T-helper 1 cell (primary cell): ENCODE measurements at places on chromosomes 7 and 10.

DNA sequence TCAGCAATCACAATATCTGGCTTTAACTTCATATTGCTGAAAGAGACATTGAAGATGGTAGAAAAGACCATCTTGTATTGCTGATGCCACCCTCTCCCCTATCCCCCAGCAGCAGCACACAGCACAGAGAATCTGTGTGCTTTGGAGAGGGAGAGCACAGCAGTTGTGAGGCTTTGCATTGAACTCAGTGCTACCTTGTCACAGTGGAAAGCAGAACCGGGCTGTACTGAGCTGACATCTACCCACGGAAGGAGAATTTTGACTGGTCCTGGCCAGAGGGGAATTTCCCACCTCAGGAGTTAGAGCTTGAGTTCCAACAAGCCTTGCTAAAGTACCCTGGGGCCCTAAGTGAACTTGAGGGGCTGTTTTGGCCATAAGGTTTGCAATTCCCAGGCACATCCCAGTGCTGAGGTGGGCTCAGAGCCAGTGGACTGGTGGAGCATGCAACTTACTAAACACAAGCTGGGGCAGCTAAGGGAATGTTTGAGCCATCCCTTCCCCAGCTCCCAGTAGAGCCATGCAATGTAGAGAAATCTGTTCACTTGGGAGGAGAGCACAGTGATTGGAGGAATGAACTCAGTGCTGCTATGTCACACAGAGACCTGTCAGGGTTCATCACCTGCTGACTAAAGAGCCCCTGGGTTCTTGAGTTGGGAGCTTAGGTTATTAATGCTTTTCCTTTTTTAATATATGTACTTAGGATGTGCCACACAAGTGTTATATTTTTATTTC, 62.1 kb downstream of the OR13A1 start:
- no peak for DNase-seq

DNA sequence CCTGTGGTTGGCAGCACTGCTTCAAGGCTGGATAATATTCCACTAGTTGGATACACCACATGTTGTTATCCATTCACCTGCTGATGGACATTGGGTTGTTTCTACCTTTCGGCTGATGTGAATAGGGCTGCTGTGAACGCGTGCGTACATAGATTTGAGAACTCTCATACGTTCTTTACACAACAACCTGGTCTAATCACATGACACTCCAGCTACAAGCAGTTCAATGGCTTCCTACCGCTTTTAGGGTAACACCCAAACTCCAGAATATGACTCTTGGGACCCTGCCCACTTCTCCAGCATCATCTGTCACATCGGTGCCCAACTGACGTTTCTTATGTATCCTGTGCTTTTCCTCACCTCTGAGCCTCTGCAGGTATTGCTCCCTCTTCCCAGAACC, 114.6 kb downstream of the ABLIM1 start:
- no peak for DNase-seq

- peak; percentile 29 for DNase-seq
Observed at GRCh38 chr7:113282875-113283274, 164.5 kb upstream of the SMIM30 start.

DNA sequence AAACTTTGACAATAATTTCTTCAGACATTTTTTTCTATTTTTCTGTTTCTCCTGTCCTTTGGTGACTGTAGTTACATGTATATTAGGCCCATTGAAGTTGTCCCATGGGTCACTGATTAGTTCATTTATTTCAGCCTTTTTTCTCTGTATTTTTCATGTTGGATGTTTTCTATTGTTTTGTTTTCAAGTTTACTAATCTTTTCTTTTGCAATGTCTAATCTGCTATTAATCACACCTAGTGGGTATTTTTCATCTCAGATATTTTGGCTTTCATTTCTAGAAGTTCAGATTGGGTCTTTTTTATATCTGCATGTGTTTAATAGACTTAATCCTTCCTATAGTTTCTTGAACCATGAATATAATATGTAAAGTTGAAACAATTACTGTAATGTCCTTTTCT, 84.7 kb downstream of the PALS2 start:
- no peak for DNase-seq

DNA sequence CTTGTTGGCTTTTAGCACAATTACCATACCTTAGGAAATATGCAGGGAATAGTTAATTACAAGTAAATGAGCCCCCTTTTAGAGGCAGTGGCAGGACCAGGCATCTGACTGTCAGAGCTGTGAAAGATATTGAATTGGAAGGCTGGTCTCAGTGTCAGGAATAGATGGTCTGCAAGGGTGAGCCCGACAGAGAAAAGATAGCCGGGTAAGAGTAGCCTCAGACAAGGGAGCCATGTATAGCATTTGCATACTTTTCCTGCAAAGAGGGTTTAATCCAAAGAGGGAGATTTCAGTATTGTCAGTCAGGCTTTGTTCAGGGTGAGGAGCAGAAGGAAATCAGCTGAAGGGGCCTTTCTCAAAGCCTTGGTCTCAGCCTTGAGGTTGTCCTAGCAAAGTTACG, 128.9 kb upstream of the FZD1 start:
- no peak for DNase-seq

DNA sequence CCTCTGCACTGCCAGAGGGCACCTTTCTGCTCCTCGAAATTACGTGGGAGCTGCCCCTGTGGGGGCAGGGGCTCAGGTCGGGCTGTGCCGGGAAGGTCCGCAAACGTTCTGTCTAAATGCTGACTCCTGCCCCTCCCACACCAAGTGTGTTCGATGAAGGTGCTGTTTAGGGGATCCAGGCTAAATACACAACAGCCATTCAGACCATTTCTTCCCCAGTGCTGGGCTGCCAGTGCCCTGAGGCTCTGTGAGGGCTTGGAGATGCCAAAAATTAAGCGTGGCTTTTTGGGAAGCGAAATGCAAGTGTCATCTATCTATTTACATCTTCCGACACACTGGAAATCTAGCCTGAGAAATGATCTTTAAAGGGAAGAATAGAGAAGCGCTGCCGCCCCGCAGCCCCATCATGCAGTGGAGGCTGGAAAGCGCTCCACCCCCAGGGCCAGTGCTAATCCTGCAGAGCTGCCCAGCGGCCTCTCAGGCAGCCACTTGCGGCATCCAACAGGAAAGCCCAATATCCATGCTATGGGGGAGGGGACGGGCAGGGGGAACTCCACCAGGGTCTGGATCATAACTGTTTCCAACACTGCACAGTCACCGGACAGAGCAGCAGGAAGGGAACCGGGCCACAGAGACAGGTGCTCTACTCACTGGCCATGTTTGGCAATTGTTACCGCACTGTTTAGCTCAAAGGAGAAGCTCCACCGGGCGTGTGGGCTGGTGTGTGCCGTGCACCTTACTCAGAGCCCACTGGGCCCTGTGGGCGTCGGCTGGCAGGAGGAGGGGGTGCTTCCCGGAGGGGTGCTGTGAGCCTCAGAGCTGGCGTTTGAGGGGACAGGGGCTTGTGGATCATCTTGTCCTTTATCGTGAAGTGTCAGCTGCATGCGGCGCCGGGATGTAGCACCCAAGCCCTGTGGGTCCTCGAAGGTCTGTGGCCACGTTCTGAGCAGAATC, 205.5 kb downstream of the DNAJB6 start:
- no peak for DNase-seq

- no peak for DNase-seq
Observed at GRCh38 chr7:74418538-74418937, 35.2 kb upstream of the GTF2IRD1 start.

GRCh38 chr7:51308265-51308664, 8.3 kb downstream of the COBL start:
- no peak for DNase-seq

DNA sequence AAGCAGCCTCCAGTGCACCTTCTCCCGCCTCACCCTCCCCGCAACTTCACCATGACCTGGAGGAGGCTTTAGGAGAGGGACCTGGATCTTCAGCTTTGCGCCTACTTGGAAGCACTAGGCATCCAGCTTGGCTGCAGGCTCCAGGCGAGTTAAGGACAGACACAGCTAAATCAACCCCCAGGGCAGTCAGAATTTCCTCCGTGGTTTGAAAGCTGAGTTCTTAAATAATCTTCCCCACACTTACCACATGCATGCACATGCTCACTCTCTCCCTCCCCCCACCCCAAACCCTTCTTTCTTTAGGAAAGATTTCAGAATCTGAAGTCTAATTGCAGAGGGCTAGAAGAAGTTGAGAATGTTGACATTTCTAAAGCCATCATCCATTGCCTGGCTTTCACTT, 36.7 kb upstream of the LRRC4 start:
- no peak for DNase-seq

DNA sequence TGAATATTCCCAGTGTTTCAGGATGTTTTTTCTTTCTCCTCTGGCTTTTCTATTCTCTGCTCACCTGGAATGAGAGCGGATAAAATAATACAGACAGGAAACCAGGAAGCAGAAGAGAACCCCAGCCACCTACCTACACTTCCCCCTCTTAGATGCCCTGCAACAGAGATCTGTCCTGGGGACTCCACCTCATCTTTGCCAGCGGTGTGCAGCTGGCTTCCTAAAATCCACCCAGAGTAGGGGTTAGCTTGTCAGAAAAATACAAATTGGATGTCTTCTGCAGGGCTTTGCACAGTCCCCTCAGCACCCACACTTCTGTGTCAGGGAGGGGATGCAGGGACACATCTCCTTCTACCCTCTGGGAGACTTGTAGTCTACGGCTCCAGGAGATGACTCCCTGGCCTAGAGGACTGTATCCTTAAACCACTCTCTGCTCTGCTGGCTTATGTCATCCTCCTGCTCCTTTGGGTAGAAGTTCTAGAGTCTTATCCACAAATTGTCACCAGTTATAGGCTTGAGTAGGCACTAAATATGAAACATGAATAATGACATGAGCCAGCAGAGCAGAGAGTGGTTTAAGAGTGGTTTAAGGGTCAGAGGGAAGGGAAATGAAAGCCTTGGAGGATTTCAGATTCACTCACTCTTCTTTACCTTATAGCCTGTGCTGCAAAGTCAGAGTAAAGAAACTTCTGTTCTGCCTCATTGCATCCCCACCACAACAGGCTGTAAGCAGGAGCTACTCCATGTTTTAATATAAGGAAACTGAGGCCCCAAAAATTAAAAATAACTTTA, 749.4 kb downstream of the AUTS2 start:
- DNase-seq = no peak

DNA sequence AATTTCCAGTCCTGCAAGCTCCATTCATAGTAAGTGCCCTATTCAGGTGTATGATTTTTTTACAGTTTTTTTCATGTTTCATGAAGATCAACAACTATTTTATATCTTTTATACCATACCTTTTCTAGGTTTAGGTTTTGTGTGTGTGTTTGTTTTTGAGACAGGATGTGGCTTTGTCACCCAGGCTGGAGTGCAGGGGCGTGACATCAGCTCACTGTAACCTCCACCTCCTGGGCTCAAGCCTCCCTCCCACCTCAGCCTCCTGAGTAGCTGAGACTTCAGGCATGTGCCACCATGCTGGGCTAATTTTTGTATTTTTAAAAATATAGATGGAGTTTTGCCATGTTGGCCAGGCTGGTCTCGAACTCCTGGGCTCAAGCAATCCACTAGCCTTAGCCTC, 35.0 kb downstream of the ARMH3 start:
- DNase-seq = no peak

GRCh38 chr10:110009736-110010475, 2.1 kb downstream of the ADD3 start:
- DNase-seq = peak; percentile 40

DNA sequence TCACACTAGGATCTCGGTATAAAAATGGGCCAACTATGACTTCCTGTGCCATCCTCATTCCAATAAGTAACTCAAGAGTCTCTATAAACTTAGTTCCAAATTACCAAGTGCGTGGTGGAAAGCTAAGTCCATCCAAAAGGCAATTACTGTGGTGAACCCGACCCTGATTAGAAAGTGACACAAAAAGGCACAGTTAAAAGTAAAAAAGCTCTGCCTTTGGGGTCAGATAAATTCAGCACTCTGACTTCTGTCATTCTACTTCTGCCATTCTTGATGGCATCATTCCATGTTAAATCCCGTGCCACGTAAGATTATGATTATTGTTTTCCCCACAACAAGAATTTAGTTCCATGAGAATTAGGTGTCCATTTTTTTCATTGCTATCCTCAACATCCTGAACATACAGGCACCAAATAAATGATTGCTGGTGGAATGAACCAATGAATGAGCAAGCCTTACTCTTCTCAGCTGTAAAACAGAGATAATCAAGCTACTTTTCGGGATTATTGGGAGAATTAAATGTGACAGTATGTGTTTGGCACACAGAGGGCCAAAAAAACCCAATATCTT, 877 bp downstream of the NCOA4 start:
- no peak for DNase-seq

DNA sequence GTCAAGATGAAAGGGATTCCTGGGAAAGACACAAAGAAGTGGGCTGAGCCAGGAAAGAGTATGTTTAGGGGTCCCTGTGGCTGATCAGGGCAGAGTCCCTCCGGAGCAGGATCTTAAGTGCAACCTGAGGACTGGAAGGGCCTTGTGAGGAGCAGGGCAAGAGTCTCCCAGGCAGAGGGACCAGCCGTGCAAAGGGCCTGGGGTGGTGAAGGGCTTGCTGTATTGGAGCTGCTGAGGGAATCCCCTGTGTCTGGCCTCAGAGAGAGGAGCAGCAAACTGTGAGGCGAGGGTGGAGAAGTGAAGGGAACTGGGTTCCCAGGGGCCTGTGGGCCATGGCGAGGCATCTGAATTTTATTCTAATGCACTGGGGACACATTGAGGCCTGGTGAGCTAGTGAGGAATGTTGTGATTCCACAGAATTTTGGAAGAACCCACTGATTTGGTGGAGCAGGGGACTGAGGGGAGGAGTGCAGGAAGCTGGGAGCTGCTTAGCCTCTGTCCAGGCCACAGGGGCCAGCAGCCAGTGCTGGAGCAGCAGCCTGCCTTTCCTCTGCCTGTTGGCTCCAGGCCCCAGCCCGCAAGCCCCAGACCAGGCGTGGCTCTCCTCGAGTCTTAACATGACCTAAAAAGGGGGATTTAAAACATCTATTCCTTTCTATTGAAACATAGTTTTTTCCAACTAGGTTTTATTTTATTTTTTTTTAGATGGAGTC, 138.4 kb upstream of the IGFBP3 start:
- DNase-seq = no peak

- DNase-seq = no peak
Observed at GRCh38 chr7:1533547-1534329, 3.2 kb downstream of the MAFK start.

DNA sequence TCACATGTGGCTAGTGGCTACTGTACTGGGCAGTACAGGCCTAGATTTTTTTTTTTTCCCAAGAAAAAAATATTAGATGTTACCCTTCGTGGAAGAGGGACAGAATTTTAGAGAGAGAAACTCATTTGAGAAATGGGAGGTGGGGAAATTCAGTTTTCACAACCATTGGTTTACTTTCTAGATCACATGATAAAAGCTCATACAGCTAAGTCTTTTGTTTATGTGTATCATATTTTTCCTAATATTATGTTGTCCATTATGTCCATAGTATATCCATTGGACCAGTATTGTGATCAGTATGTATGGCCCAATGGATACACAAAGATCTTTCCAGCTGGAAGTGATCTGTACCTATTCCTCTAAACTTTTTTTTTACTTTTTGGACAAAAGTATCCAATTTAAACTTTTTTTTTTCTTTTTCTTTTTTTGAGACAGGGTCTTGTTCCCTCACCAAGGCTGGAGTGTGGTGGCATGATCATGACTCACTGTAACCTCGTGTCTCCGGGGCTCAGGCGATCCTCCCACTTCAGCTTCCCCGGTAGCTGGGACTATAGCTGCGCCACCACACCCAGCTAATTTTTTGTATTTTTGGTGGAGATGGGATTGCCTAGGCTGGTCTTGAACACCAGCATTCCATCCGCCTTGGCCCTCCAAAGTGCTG, 4.1 kb downstream of the CALU start:
- no peak for DNase-seq
